ENCODE measurements at places on chromosomes 5 and 9.

DNA sequence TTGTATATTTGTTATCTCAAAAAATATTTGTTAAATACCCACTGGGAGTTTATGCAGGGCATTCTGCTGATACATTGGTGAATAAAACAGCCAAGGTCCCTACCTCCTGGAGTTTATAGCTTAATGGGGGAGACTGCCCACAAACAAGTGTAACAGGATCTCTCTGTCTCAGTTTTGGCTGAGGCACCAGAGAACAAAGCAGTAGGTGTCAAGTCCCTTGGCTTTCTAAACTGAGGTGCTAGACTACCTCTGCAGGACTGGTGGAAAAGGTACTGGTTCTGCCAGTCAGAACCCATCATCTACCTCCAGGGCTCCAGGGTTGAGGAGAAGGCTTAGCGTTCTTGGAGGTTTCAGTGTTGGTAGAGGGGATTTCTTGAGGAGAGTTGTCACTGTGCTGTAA is 188.4 kb upstream of the ELL2 start:
- DNase-seq = no peak

- no peak for DNase-seq
These were observed 48.9 kb upstream of the TDRD7 start for GRCh38 chr9:97362777-97363545.

DNA sequence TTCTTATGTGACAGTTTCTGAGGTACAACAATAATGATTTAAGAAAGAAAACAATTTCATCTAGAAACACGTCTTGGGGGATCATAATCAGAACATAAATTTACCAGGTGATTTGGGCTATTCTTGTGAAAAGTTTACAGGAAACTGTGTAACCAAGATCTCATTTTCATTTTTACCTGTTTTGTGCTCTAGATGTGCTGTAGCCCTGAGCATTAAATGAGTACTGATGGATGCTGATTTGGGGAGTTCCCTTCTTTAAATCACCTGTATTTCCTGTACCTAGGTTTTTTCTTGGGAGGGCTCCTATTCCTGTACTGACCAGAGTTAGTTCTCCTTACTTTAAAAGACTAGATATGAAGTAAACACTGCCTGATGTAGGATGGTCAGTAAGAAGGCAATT is 12.7 kb downstream of the MATR3 start:
- no peak for DNase-seq

- DNase-seq = no peak
These were observed 21.0 kb downstream of the DBH start for GRCh38 chr9:133657120-133657661.

Measured in stimulated activated CD8-positive, alpha-beta memory T cell treated with anti-CD3 and anti-CD28 coated beads, Interleukin-2, amount 100 ng/mL, for 1 hour (primary cell).